ENCODE measurements at places on chromosomes 3 and 15.

GRCh38 chr3:129356756-129357425 is 71.5 kb downstream of the EFCAB12 start:
- no peak for DNase-seq

- no peak for DNase-seq
Observed at GRCh38 chr3:196518966-196519717, 4.0 kb upstream of the SMCO1 start.

GRCh38 chr15:40006646-40007045 is 32.3 kb downstream of the SRP14 start:
- no peak for DNase-seq

GRCh38 chr3:143783851-143784370 is 64.4 kb downstream of the SLC9A9 start:
- DNase-seq, result no peak

DNA sequence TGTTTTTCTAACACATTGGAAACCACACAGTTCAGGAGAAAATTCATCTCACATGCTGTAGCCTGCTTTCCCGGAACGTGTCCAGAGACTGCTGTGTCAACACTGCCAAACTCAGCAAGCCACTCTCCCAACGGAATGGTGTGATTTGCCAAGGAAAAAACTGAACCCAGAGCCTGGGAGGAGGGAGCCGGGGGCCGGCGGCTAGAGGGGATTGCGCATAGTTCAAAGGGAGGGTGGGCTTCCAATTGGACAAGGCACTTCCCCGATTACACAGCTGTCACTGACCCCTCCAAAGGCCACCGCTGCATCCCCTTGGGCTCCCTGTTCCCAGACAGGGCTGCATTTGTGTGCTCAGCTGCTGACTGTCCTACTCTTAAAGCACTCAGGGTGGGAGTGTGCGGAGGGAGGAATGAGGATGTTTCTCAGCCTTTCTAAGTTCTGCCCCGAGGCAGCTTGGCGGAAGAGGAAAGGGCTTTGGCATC is 256.2 kb downstream of the ZNF621 start:
- DNase-seq, result no peak

GRCh38 chr3:196486263-196486662 is 17.3 kb downstream of the RNF168 start:
- DNase-seq, result no peak

GRCh38 chr3:160812304-160812703 is 56.3 kb downstream of the PPM1L start:
- no peak for DNase-seq

- DNase-seq, result no peak
Observed at GRCh38 chr15:74511583-74511982, 29.4 kb upstream of the ARID3B start.

GRCh38 chr15:56832125-56832524 is 86.3 kb upstream of the TCF12 start:
- no peak for DNase-seq

DNA sequence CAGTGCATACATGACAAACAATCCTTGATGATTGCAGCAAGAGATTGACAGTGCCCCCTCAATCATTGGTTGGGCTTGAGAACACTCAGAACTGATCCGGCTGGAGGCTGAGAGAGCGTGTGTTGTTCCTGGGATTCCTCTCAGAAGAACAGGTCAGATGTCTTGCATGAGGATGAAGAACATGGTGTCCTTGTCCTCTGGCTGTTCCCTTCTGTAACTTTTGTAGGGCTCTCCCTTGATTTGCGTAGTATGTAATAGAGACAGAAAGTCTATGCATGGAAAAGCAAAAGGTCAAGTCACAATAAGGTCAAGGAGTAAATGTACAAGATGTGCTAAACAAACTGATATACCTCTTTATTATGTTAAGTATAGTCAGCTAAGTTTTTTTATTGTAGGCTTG is 8.2 kb downstream of the CHST2 start:
- no peak for DNase-seq

DNA sequence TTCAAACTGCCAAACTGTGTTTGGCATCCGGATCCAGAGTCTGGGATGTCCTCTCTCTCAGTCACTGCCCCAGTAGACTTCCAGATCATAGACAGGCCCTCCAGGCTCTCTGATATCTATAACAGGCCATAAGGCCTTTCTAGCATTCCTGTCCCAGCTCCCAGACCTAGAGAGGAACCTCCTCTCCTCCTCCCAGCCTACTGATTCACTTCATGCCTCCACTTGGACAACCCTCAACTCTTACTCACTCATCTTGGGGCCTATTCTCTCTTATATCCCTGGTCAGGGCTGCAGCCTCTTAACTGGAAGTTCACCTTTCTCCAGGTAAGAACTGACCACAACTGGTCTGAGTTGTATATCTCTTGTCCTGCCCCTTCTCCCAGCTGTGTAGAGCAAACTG is 253.7 kb upstream of the TRIM42 start:
- no peak for DNase-seq

DNA sequence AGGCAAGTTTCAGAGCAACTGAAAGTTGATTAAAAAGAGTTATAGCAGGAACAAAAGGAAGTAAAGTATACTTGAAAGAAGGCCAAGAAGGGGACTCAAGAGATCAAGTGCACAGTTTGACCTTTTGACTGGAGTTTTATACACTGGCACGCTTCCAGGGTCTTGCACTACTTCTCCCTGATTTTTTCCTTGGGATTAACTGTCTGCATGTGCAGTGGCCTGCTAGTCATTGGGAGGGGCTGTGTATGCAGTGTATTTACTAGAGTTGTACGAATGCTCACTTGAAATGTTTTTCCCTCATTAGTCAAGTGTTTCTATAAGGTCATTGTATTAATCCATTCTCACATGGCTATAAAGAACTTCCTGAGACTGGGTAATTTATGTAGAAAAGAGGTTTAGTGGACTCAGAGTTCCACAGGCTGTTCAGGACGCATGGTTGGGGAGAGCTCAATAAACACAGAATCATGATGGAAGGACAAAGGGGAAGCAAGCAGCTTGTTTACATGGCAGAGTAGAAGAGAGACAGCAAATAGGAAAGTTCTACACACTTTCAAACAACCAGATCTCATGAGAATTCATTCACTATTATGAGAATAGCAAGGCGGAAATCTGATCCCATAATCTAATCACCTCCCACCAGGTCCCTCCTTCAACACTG is 571.8 kb downstream of the ZPLD1 start:
- no peak for DNase-seq

DNA sequence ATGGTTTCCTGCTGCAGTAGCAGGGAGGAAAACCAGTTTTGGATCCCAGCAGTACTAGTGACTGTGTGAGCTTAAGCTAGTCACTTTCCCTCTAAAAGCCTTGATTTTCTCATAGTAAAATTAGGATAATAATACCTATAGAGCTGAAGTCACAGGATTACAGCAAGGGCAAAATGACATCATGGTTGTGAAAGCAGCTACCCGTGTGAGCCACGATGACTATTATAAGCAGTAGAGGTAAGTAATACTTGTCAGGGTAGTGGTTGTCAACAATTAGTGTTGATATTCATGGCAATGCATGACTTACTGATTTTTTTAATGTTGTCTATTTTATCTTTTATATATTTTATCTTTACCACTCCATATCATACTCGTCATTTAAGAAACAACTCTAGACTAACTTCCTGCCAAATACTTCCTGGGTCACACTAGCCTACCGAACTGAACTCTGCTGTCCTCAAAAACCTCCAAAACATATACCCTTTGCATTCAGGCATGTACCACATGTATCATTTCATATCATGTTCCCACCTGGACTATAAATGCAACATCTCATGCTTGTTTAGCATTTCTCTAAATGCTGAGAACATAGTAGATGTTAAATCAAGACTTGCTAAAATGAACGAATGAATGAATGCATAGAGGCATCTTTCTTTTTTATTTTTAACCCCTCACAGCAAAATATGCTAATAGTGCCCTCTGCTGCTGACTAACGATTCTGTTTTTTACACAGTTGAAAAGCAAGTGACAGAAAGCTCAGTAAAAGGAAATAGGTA is 172.6 kb downstream of the P3H2 start:
- no peak for DNase-seq

DNA sequence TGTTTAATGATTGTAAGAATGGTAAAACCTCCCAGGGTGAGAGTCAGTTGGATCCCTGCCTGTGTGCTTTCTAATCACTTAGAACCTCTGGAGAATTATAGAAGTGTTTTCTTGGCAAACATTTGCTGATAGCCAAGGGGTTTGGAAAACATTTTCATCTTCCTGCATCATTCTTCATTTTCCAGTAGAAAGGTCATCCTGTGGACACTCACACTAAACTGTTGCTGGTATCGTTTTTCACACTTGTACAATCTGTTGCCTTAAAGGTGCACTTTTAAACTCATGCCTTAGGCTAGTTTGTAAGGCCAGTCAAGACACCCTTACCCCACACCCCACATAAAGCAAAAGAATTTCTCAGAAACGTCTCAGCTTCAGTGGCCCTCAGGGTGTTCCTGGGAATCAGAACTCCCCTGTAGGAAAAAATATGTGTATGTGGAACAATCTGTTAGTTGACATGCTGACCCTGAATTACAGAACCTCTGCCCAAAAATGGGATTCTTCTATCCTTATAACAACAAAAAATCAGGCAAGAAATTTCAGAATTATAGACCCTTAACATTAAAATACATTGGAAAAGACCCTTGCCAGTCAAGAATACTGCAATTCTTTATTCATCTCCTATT is 5.8 kb upstream of the PLD1 start:
- no peak for DNase-seq

- DNase-seq, result no peak
Observed at GRCh38 chr3:183244981-183245476, 8.0 kb upstream of the B3GNT5 start.

DNA sequence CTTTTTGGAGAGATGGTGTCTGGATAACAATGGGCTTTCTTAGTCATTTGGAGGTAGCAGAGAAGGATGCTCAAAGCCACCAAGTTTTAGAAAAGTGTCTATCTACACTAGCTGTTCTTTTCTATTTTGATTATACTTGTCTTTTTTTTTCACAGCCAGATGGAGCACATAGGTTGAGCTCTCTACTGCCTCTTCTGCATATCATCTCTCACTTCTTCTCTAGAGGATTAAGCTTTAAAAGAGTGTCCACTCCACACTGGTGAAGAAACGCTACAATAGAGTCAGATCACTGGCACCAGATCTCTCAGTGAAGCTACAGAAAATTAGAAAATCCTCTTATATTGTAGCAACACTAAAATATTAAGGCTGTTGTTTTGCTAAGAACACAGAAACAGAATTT is 145.3 kb upstream of the MBNL1 start:
- DNase-seq, result no peak

DNA sequence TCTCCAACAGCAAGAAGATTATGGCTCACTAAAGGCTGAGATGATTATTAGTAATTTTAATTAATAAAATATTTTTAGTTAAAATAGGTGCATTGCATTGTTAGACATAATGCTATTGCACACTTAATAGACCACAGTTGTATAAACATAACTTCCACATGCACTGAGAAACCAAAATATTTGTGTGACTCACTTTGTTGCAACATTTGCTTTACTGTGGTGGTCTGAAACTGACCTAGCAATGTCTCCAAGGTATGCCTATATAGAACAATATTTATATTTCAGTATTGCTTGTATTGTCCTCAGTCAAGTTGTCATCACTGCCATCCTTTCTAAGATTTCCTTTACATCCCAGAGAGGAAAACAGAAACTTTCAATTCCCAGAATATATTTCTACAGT is 1215.2 kb downstream of the SI start:
- DNase-seq, result no peak
